ENCODE measurements at places on chromosomes 12 and 14. TPM values are rescaled to one million over a fixed set of nuclear protein-coding genes. Genes with fewer than 3 reads are reported as not detected.

CMA1 gene
- 1.3 TPM for total RNA-seq

ZFC3H1 gene
- 15.2 TPM for total RNA-seq

TAS2R42 gene
- not detected for total RNA-seq

AKAP6 gene
- total RNA-seq, result 160 TPM

KERA gene
- total RNA-seq, result not detected

SMCO2 gene
- total RNA-seq, result not detected

SDR9C7 gene
- not detected for total RNA-seq

IL22 gene
- not detected for total RNA-seq

NELL2 gene
- not detected for total RNA-seq

MGP gene
- 369 TPM for total RNA-seq

KCNA5 gene
- total RNA-seq, result 2.1 TPM

GPR65 gene
- total RNA-seq, result 0.62 TPM

MMP19 gene
- total RNA-seq, result 2.9 TPM

POTEG gene
- total RNA-seq, result not detected

OR6C3 gene
- not detected for total RNA-seq

MYO1H gene
- 0.16 TPM for total RNA-seq

BATF gene
- 0.84 TPM for total RNA-seq

IL26 gene
- not detected for total RNA-seq

GPR84 gene
- total RNA-seq, result 0.22 TPM

FOXM1 gene
- 1.2 TPM for total RNA-seq

IL23A gene
- not detected for total RNA-seq

E2F7 gene
- total RNA-seq, result 0.14 TPM

CPM gene
- total RNA-seq, result 7.5 TPM

WDHD1 gene
- total RNA-seq, result 1.9 TPM

PRH2 gene
- total RNA-seq, result not detected

TMEM63C gene
- 2.7 TPM for total RNA-seq

KCNC2 gene
- not detected for total RNA-seq

SYT1 gene
- total RNA-seq, result 0.24 TPM

EXOC3L4 gene
- total RNA-seq, result 1.2 TPM

CELA1 gene
- not detected for total RNA-seq

BAG5 gene
- total RNA-seq, result 16.1 TPM

FAM90A1 gene
- 0.46 TPM for total RNA-seq

MRPL42 gene
- 41.5 TPM for total RNA-seq
